Lower leg skin (tissue), 4 donors: ENCODE measurements at places on chromosomes 3 and 15. TPM values are rescaled to one million over a fixed set of nuclear protein-coding genes. Genes with fewer than 3 reads are reported as not detected.

- DNase-seq: peak; percentile 87
Observed at GRCh38 chr3:190513409-190514370, at the start of gene IL1RAP. IL1RAP (plus strand) TSS chr3:190514085; CDS start chr3:190564290, 50,205 bp downstream.

DNA sequence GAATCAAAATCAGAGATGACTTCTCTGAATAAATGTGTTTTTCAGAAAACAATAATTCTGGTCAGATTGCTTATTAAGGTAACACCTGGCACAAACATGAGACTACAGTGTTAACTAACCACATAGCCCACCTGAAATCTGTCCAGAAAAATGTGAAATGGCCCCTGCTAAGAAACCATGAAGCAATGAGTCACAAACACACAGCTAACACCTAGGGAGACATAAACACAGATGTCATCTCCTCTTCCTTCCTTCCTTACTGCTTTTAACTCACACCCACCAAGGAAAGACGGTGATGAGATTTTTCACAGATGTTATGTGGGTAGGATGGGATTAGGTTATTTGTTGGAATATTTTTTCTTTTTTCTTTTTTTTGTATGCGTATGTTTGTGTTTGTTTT is 315.0 kb upstream of the STAC start:
- DNase-seq: no peak

DNA sequence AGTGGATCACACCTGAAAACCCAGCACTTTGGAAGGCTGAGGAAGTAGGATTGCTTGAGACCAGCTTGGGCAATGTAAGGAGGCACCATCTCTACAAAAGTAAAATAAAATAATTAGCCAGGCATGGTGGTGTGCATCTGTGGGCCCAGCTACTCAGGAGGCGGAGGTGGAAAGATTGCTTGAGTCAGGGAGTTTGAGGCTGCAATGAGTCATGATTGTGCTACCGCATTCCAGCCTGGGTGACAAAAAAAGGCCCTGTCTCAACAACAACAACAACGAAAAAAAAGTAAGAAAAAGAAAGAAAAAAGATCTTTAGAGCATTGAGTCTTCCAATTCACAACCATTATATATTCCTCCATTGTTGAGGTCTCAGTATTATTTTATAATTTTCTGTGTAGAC is 192.4 kb upstream of the DPH6 start:
- no peak for DNase-seq

DNA sequence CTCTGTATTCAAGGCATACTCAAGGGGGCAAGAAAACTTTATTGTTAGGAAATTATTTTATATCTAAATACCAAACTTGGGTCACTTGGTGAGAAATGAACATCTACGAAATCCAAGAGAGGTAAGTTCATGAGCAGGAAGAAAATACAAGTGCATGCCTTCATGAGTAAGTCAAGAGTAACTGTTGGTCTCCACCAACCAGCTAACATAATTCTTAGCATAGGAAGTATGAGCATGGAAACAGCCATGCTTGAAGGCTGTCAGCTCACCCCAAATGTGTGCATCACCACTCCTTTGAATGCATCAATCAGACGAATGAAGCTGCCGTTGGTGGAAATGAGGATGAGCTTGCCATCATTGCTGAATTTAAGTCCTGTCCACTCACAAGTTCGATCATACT is 13.9 kb downstream of the PPM1M start:
- DNase-seq: no peak

- DNase-seq: no peak
Observed at GRCh38 chr15:71437919-71438318, 322.6 kb downstream of the THSD4 start.

GRCh38 chr3:184345317-184346144 is 8.1 kb downstream of the FAM131A start:
- peak; percentile 83 for DNase-seq

DNA sequence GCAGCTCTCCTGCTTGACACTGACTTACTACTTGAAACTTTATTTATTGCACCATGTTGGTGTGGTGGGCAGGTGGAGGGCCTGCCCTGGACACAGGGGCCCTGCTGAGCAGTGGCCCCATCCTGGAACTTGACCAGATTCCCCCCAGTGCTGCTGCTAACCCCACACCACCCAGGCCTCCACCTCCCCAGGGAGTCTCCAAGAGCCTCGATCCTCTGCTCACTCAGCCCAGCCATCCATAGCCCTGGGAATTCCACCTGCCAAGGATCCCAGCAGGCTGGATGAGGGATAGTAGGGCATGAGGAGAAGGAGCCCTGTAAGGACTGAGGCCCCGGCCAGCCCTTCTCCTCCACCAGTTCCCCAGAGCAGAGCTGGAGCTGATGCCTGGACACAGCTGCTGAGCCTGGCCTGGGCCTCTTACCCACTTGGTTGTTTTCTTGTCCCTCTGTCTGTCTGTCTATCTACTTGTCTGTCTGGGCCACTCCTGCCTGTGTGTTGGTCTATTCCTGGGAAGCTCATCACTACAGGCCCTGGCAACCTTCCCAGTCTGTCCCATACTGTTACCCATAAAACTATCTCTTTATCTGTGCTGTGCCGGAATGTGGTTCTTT is 2.8 kb downstream of the CHAC1 start:
- no peak for DNase-seq

Gene NEK10
- total RNA-seq: 2.1 TPM

Gene SLC28A1
- total RNA-seq: not detected

Gene RYR3
- total RNA-seq: 1.6 TPM
